NCI-H345 (cell line): ENCODE measurements at places on chromosomes 7 and 10.

GRCh38 chr7:19853261-19853832, 79.9 kb upstream of the TMEM196 start:
- no peak for DNase-seq

GRCh38 chr10:16942381-16943078, 125.3 kb upstream of the RSU1 start:
- DNase-seq = no peak

- DNase-seq = no peak
Observed at GRCh38 chr10:71539442-71540118, 142.9 kb downstream of the CDH23 start.

GRCh38 chr10:117690359-117690758, 147.8 kb downstream of the EMX2 start:
- no peak for DNase-seq

GRCh38 chr7:32900433-32900995, 9.0 kb upstream of the KBTBD2 start:
- no peak for DNase-seq

GRCh38 chr7:22005151-22005550, 59.5 kb upstream of the CDCA7L start:
- DNase-seq = no peak

DNA sequence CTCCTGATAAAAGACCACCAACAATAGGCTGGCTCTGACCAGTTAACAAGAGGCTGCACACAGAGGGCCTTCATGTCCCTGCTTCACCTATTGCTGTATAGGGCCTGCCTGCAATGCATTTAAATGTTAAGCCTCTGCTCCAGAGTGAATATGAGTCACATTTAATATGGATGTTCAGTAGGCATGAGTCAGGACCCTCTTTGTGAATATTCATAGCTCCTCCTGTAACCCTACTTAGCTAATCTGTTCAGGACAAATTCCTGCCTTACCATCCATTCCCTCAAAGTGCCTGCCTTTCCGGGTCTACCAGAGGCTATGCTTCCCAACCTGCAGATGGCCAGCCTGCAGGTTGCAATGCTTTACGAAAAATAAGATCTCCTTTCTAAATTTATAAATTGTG, 32.5 kb downstream of the ARHGAP22 start:
- no peak for DNase-seq

DNA sequence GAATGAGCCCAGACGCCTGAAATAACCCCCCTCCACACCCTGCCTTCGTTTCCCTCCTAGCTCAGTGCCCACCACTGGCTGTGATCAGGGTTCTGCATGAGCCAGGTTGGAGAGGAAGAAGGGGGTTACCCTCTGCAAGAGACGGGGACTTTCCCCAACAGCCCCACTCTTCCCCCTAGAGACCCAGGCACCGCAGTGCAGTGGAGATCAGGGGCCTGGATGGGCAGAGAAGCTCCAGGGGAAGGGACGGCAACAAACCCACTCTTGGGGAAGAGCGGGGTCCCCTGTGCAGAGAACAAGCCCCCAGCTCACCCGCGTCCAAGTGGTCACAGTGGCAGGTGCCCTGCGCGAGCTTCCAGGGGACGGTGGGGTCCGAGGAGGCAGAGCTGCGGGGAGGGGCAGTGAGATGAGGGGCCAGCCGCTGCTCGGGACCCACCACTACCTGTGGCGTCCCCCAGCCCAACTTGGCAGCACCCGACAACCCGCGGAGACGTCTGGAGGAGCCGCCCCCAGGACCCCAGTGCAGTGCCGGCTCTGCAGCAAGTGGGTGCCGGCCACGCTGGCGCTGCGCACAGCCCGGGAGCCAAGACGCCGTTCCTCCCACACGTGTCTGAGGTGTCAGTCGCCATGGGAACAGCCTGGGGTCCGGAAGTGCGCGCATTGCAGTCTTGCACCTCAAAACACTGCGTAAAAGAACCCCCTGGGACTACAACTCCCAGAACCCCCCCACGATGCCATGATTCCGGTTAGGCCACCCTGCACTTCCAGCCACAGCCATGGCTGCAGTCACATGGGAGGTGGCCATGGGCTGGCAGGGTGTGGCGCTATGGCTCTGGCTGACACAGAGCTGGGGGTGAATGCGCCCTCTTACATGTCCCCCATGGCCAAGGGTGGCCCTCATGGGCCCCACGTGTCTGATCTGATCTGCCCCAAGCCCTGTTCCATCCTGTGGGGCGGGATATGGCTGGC, 45.8 kb upstream of the WIPI2 start:
- DNase-seq = no peak

GRCh38 chr7:121369462-121369861, 26.6 kb downstream of the FAM3C start:
- DNase-seq = peak; percentile 15

DNA sequence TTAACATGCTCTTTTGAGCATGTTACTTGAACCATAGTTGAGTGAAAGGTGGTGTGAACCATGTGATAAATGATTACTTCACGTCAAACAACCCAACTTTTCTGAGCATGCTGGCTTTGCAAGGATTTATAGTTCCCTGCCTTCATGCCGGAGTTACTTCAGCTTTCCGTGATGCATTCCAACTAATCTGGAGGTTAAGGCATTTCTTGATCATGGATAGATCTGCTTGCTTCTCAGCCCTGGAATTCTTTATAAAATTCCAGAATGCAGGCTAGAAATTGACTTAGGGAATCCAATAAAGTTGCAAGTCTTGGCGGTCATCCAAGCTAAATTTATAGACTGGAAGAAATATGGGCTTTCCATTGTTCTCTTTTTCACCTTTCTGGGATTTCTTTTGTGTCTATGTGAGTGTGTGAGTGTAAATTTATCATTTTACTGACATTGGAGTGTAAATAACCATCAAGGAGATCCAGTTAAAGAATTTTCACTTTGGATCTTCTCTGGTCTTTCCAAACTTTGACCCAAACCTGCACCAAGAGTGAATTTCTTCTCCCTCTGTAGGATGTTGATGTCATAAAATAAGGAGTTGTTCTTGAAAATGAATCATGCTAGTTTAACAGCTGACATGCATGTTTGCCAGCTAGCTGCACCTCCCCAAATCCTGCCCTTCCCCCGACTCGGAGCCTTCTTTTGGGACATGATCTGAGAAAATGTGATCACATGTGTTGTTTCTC, 289.0 kb downstream of the TWIST1 start:
- DNase-seq = no peak

- no peak for DNase-seq
Observed at GRCh38 chr7:28483908-28484605, 71.7 kb downstream of the CREB5 start.

DNA sequence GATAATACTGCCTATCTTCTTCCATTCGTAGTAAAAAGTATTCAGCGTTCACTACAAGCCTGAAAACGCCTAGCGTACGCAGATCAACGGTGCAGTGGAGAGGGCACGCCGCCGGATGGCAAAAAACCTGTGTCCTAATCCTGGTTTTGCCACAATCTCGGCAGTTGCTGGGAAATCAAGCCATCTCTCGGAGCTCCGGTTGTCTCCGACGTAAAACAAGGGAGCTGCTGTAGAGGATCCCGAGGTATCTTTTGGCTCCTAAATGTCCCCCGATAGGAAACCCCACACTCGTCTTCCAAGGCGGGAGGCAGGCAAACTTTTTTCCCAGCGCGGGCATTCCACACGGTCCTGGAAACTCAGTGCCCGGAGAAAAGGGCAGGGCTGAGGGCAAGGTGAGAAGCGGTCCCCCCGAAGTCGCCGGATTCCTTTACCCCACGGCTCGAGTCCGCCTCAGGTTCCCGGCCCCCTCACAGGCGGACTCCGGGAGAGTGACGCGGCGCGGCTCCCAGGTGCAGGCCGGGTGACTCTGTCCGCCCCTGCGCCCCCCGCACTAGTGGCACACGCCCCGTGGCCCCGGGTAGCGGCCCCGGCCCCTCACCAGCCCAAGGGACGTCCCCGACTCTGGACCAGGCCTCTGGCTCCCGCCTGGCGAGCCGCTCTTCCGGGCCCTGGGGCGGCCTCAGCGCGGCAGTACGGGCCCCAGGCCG, 649 bp downstream of the IDE start:
- DNase-seq = peak; percentile 23

GRCh38 chr7:98956469-98956868, 78.1 kb downstream of the TRRAP start:
- DNase-seq = no peak

GRCh38 chr10:104393387-104393786, 39.8 kb downstream of the CFAP58 start:
- DNase-seq = no peak

DNA sequence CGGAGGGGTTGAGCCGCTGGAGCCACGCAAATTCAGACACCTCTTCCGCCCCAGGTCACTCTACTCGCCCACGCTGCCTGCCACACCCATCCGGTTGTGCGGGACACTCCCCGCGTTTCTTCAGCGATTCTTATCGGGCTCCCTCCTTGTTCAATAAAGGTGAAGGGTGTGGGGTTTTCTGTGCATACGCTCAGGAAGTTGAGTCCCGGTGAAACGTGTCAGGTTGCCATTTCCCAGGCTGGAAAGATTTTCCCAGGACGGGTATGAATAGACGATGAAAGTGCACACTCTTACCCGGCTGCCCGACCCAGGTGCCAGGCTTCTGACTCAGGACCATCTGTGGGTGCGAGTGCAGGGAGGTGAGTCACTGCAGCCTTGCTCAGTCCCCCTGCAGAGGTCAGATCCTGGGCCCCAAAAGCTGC, 22.0 kb downstream of the KLF6 start:
- DNase-seq = no peak

DNA sequence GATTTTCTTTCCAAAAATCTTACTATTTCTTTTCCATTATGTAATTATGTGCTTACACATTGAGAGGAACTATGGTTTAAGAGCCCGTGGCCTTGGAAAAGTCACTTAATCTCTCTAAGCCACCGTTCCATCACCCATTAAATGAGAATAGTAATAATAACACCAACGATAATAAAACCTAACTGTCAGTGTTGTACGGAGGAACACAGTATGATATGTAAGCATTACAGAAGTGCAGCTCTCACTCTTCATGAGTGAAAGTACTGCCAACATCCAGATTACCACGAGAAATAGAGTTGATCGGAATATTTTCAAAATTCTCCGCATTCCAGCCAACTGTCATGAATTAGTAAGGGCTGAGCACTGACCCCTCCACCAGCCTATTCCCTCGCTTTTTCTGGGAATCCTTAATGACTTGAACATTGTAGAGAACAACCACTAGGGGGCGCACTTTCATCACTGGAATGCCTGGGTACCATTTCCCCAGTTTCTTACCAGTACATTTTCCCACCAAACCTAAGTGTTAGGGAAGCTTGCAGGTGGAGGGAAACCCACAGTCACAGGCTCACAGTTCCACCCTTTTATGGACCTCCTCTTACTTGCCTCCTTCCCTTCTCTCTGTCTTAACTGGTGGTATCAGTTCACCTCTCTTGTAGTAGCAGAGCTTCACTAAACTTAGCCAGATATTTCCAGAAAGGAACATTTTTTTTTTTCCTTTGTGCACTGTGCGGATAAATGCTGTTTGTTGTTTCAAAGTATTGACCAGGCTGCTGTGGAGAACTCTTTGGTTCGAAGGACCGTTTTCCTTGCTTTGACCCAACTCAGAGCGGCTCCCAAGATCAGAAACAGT, 27.8 kb downstream of the NKX2-3 start:
- peak; percentile 44 for DNase-seq

GRCh38 chr7:1268866-1269265, 36.2 kb downstream of the UNCX start:
- DNase-seq = no peak

- DNase-seq = no peak
Observed at GRCh38 chr7:135169964-135170273, 588 bp downstream of the CYREN start.

DNA sequence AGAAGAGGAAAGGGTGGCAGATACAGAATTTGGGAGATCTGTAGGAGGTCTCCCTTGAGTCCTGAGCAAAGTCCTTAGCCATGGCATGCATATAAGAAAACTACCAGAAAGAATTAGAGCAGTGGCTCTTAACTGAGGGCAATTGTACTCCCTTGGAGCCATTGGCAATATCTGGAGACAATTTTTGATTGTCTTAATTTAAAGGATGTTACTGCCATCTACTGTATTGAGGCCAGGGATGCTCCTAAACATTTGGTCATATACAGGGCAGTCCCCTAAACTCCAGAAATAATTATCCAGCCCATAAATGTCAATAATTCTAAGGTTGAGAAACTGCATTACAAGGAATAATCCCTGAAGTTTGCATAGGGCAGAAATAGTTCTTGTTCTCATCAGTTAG, 136.4 kb upstream of the ODAD2 start:
- DNase-seq = no peak
